ENCODE measurements at places on chromosomes 16 and 17. TPM values are rescaled to one million over a fixed set of nuclear protein-coding genes. Genes with fewer than 3 reads are reported as not detected.

MC1R gene
- total RNA-seq: 1.2 TPM

PKMYT1 gene
- total RNA-seq: 1.3 TPM

- H3K4me3 ChIP-seq: no peak overlapping the region
- H3K4me1 ChIP-seq: peaks cover 48% of the 10 kb centered on the region
- DNase-seq: no peak
- H3K36me3 ChIP-seq: no peaks in the 10 kb centered on the region
Measured at GRCh38 chr17:27522028-27522635, 65.9 kb downstream of the KSR1 start.

GRCh38 chr16:1791256-1791942, 2.1 kb downstream of the IGFALS start:
- peaks cover 42% of the 10 kb centered on the region for H3K36me3 ChIP-seq
- H3K4me1 ChIP-seq: no peaks in the 10 kb centered on the region
- no peak overlapping the region for H3K27ac ChIP-seq
- no peak for DNase-seq
- no peaks in the 10 kb centered on the region for H3K27me3 ChIP-seq

SULT1A3 gene
- total RNA-seq: 9.9 TPM

GRCh38 chr16:81774348-81774747, 4.7 kb upstream of the PLCG2 start:
- no peaks in the 10 kb centered on the region for H3K36me3 ChIP-seq
- H3K27me3 ChIP-seq: peaks cover 22% of the 10 kb centered on the region
- H3K4me1 ChIP-seq: peaks cover 19% of the 10 kb centered on the region
- DNase-seq: no peak

HID1 gene
- total RNA-seq: 7.2 TPM

GDPD3 gene
- total RNA-seq: 2.3 TPM

PRAC1 gene
- not detected for total RNA-seq

GRCh38 chr17:2075336-2076086, 20.6 kb downstream of the HIC1 start:
- no peak for DNase-seq
- H3K27ac ChIP-seq: peak overlapping the region; percentile 96
- H3K4me1 ChIP-seq: peaks cover 68% of the 10 kb centered on the region
- peaks cover 24% of the 10 kb centered on the region for H3K36me3 ChIP-seq

GPR179 gene
- total RNA-seq: 0.05 TPM

GRCh38 chr16:78297066-78297666, 197.7 kb downstream of the WWOX start:
- no peak overlapping the region for H3K4me3 ChIP-seq
- no peaks in the 10 kb centered on the region for H3K4me1 ChIP-seq
- no peak for DNase-seq
- H3K27me3 ChIP-seq: no peaks in the 10 kb centered on the region
- no peaks in the 10 kb centered on the region for H3K36me3 ChIP-seq

RTN4RL1 gene
- total RNA-seq: 4.0 TPM

DNA sequence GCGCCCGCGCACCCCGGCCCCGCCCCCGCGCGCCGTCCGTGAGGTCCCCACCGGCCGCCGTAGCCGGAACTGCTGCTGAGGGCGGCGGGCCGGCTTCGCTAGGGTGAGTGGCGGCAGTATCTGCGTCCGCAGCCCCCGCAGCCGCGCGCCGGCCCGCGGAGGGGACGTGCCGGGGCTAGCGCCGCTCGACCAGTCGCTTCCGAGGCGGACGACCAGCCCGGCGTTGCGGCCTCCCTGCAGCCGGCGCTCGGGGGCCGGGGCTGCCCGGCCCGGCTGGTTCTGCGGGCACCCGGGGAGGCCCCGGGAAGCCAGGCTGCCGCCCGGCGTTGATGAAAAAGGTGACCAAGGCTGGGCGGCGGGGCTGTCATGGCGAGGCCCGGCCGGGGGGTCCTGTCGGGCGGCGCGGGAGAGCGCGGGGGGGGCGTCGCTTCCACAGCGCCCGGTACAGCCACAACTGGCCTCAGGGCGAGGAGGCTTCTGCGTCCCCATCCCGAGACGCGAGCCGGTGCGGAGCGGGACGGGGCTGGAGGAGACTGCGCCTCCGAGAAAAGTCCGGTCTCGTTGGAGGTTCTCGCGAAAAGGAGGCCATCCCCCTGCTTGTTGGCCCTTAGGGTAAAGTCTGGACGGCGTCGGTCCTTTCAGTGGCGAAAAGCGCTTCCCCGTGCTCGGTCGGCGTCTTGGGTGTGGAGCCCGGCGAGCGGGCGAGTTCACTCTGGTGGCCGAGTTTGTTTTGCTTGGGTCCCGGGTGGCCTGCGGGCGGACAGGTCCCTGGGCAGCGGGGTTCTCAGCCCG, at the start of gene CRAMP1:
Gene CRAMP1, plus strand, starts transcription at position 41 of the 792 bp plus-strand sequence. CDS start 2,280 bp downstream, outside the sequence.
- H3K36me3 ChIP-seq: peaks cover 17% of the 10 kb centered on the region
- H3K27me3 ChIP-seq: no peaks in the 10 kb centered on the region
- DNase-seq: no peak
- H3K4me1 ChIP-seq: peaks cover 67% of the 10 kb centered on the region
- H3K4me3 ChIP-seq: peak within 1 kb of the TSS; percentile 96

KRT25 gene
- total RNA-seq: not detected

RAB26 gene
- total RNA-seq: 1.7 TPM

DNA sequence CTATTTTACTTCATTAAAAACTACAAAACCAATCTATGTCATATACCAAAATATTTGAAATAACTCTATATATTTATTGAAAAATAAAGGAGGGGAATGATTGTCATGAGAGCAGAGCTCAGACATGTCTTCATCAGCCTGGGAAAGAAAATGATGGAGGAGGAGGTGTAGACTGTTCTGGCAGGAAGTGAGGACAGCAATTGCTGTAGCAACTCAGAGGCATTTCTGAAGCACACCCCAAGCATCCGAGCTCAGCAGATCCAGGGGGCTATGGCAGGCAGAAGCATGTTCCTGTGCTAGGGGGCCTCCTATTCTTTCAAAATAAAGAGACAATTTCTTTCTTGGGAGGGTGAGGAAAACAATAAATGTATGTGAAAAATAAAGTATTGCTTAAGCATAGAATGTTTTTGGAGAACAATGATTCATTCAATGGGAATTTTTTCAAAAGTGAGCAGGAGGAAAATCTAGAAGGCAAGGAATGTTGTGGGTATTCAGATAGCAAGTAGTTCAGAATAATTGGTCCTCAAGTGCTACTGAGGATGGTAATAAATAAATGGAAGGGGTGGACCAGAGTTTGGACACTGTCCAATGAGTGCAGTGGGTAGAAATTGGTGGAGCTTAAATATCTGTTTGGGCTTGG, 383.4 kb downstream of the CDH11 start:
- no peak overlapping the region for H3K4me3 ChIP-seq
- H3K36me3 ChIP-seq: no peaks in the 10 kb centered on the region
- H3K27me3 ChIP-seq: no peaks in the 10 kb centered on the region

GRCh38 chr17:51933647-51934046, 224.9 kb downstream of the CA10 start:
- no peak overlapping the region for H3K4me3 ChIP-seq
- no peaks in the 10 kb centered on the region for H3K27me3 ChIP-seq
- no peak overlapping the region for H3K27ac ChIP-seq
- no peak for DNase-seq

PHF12 gene
- 17.2 TPM for total RNA-seq

GRCh38 chr17:32946375-32947135, 18.6 kb downstream of the TMEM98 start:
- peaks cover 14% of the 10 kb centered on the region for H3K27me3 ChIP-seq
- H3K4me3 ChIP-seq: no peak overlapping the region
- H3K27ac ChIP-seq: no peak overlapping the region
- H3K4me1 ChIP-seq: no peaks in the 10 kb centered on the region
- H3K36me3 ChIP-seq: no peaks in the 10 kb centered on the region
- no peak for DNase-seq

DNA sequence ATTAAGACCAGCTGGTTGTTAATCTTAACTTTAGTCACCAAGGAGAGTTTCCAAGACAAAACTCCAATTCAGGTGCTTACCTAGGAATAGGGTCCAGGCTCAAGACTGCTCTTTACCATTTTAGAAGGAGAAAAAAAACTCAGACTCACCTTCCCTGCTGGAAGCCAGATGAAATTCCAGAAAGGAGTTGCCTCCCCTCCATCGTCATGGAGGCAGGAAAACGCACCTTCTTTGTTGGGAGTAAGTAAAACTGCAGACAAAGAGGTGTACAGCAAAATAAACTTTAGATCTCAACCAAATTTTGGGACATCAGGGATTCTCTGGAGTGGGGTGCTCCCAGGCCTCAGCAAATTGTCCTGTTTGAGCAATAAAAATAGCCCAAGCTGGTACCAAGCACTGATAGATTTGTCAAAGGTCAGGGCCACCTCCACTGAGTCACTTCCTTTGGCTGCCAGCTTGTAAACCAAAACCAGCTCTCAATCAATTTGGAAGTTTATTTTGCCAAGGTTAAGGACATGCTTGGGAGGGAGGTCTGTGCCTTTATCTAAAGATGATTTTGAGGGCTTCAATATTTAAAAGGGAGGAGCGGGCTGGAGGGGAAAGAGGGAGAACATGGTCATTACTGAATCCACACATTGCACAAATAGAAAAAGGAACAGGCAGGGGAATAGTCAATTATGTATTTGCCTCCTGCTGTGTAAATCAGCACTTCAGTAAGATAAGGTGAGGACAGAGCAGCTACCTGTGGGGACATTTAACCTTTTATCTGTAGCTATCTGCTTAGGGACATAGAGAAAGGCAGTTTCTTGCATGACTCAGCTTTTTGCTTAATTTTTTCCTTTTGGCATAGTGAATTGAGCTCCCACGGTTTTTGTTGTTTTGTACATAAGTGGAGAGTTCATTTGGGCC, 1.5 kb upstream of the ALDH3A2 start:
- peak overlapping the region; percentile 97 for H3K27ac ChIP-seq
- H3K27me3 ChIP-seq: no peaks in the 10 kb centered on the region
- peaks cover 58% of the 10 kb centered on the region for H3K4me1 ChIP-seq
- H3K4me3 ChIP-seq: peak overlapping the region; percentile 89
- no peaks in the 10 kb centered on the region for H3K36me3 ChIP-seq

DNA sequence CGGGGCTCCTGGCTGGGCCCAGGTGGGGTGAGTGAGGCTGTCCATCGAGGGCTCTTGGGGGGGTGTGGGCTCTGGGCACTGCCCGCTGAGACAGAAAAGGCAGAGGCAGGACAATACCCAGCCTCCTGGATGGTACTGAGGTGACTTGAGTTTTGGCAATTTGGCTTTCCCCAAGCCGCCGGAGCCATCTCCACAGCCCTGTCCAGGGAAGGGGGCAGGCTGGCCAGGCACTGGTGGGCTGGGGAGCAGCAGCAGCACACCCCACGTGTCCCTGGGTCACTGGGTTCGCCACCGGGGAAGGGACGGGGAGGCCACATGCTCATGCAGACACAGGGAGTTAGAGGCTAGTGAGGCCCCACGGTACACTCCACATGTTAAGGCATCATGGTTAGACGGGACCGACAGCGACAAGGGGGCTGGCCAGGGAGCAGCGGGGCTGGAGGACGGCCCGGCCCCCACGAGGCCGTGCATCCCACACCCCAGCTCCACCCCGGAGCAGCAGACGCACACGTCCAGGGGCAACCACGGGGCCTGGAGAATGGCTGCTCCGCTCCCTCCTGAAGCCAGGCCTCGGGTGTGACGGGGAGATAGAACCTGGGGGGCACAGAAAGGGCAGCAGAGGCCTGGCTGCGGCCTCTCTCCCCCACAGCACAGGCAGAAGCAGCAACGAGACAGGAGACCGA, 3.0 kb downstream of the ARHGDIA start:
- H3K36me3 ChIP-seq: peaks cover 31% of the 10 kb centered on the region
- no peak overlapping the region for H3K4me3 ChIP-seq
- H3K4me1 ChIP-seq: peaks cover 81% of the 10 kb centered on the region

FBXL16 gene
- 0.08 TPM for total RNA-seq

DNA sequence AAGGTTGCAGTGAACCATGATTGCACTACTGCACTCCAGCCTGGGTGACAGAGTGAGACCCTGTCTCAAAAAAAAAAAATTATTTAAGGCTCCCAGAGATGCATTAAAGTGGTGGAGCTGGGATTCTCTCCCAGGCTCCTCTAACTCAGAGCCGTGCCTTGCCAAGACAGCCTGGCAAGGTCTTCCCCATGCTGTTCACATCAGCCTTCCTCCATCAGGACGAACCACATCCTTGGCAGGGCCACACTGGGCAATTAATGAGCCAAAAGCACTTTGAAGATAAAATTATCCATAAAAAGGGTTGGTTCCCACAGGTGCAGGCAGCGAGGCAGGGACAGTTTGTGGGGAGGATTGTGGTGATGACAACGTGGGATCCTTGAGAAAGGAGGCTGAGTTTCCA, 19.8 kb upstream of the BBS2 start:
- peaks cover 43% of the 10 kb centered on the region for H3K27me3 ChIP-seq
- no peaks in the 10 kb centered on the region for H3K36me3 ChIP-seq
- H3K4me3 ChIP-seq: no peak overlapping the region
- DNase-seq: no peak

DNA sequence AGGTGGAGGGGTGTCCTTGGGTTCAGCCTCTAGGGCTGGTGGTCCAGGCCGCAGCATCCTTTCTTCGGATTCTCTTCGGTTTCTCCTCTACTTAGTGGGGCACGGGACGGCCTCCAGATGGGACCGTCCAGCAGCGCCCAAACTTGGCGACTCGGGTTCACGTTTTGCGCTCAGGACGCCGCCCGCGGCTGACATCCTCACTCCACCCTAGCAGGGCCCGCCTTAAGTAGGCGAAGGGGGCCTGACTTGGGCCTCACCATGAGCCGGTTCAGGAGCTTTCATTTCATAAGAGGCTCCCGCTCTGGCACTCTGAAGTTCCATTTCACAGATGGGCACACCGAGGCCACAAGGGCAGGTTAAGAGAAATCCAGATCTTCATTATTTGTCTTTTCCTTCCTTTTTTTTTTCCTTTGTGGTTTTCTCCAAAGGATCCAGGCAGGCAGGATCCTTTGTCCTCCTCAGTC, 141.2 kb downstream of the SEC14L1 start:
- H3K36me3 ChIP-seq: no peaks in the 10 kb centered on the region
- H3K4me1 ChIP-seq: peaks cover 36% of the 10 kb centered on the region
- no peak overlapping the region for H3K27ac ChIP-seq
- no peak for DNase-seq

DNA sequence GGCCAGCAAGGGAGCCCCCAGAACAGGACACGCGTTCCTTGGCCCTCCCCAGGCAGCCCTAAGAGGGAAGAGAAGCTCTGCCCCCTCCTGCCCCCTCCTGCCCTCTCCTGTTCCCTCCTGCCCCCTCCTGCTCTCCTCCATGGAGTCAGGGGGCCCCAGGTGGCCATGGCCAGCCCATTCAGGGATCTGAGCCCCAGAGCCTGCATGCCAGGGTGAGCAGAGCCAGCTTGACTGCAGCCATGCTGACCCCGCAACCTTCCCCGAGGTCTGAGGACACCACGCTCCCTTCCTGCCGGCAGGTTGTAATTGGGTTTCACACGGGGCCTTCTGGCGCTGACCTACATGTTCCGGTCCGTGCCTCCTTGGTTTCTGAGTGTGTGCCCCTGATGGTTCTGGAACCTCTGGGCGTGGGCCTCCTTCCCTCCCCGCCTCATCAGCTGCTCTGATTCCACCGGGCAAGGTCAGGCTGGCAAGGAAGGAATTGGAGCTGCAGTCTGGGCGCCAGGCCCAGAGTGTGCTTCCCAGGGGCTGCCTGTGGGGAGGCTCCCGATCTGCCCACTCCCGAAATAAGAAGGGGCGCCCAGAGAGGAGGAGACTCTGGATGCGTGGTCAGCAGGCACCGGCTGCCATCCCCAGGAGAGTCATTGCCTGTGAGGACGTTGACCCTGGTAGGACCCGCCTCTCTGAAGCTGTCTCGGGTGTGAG, 23.7 kb upstream of the NPTX1 start:
- H3K4me3 ChIP-seq: no peak overlapping the region
- no peaks in the 10 kb centered on the region for H3K36me3 ChIP-seq
- peaks cover 86% of the 10 kb centered on the region for H3K27me3 ChIP-seq

All from left ventricle myocardium inferior (tissue), 1 donor.